ENCODE measurements at places on chromosomes 5 and 9. TPM values are rescaled to one million over a fixed set of nuclear protein-coding genes. Genes with fewer than 3 reads are reported as not detected.

The LHX2 gene
- total RNA-seq, result not detected

The ORM2 gene
- not detected for total RNA-seq

The ABO gene
- not detected for total RNA-seq

The ZBTB26 gene
- total RNA-seq, result 3.7 TPM

The PHF24 gene
- not detected for total RNA-seq

The DEPDC1B gene
- total RNA-seq, result 0.44 TPM

The AK8 gene
- 0.14 TPM for total RNA-seq

The MROH2B gene
- total RNA-seq, result not detected

The GARIN3 gene
- total RNA-seq, result not detected

The TYRP1 gene
- 13.8 TPM for total RNA-seq

The QSOX2 gene
- total RNA-seq, result 19.3 TPM

The HMHB1 gene
- not detected for total RNA-seq

The PRSS3 gene
- total RNA-seq, result 8.0 TPM

The DNM1 gene
- total RNA-seq, result 17.1 TPM

The SPATA31C1 gene
- total RNA-seq, result not detected

The AGXT2 gene
- not detected for total RNA-seq

The NUTM2F gene
- not detected for total RNA-seq

The CEL gene
- total RNA-seq, result not detected

The SHC3 gene
- total RNA-seq, result 15.3 TPM

The IRX1 gene
- total RNA-seq, result not detected

The DOCK2 gene
- total RNA-seq, result 3.5 TPM

The SEMA5A gene
- 116 TPM for total RNA-seq

The LHX3 gene
- not detected for total RNA-seq

The ENG gene
- total RNA-seq, result 47.7 TPM

The NPR3 gene
- total RNA-seq, result 2.0 TPM

The FGD3 gene
- total RNA-seq, result not detected
